ENCODE measurements at places on chromosomes 3 and 15.

DNA sequence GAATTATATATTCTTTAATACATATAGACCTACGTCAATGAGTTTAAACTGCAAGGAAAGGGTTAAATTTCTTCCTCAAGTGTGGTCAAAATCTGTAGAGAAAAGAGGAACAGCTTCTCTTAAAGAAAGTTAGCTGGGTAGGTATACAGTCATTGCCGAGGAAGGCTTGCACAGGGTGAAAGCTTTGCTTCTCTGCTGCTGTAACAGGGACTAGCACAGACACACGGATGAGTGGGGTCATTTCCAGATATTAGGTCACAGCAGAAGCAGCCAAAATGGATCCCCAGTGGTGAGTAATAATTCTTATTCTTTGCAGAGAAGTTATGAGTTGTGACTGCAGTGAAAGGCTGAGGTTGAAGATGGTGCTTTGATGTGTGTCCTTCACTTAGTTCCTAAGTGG lies at the start of gene CD86:
CD86 (plus strand) TSS at position 148 of the 400 bp plus-strand sequence; CDS start at position 276, 128 bp downstream.
- DNase-seq: no peak

DNA sequence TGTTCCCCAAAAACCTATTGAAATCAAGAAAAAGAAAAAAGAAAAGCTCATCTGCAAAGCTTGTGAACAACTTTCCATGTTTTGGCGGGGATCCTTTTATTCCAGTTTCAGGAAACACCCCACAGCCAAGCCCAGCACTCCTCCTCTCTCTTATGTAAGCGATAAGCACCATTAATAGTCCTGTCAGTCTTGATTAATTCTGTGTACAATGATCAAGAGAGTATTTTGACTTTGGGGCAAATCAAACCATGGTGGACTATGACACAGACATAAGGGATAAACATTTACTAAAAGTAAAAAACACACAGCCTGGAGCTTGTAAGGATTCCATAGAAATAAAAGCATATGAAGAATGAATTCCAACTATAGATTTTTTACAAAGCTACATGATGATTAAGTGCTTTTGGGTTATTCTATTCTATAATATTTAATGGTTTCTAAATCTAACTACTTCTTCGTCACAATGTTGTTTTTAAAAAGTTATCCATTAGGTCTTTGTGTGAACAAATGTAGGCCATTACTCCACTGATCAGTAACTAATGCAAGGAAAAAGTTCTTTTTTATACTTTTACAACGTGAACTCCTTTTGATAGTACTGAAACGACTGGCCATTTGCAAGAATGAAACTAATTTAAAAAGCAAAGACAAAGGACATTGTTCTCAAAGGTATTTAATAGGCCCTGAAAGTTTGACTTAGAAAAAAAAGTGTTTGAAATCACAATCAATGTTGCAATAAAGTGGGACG lies 106.5 kb downstream of the KCNAB1 start:
- no peak for DNase-seq

DNA sequence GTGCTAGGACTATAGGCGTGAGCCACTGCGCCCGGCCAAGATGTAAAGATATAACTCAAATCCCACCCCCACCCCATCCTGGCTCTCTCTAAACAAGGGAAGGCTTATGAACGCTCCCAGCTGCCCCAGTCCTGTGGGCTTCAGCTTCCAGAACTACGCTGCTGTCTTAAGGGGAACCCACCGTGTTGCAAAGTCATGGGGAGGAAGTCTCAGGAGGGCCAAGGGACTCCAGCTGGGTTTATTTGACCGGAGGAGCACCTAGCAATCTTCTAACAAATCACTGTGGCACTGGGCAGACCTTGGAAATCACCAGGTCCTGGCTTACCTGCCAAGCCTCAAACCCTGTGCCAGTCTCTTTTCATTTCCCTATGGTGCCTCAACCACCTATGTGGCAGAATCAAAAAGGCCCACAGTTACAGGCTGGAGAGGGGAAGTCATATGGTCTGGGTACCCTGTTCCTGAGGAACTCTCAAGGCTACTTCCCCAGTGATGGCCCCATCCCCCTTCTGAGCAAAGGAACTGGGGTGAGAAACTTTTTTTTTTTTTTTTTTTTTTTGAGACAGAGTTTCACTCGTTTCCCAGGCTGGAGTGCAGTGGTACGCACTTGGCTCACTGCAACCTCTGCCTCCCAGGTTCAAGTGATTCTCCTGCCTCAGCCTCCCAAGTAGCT lies 83.4 kb downstream of the RBPMS2 start:
- DNase-seq: no peak

- DNase-seq: no peak
Observed at GRCh38 chr3:67048067-67048714, 50.1 kb downstream of the KBTBD8 start.

- DNase-seq: no peak
Observed at GRCh38 chr15:69909719-69910444, 187.8 kb downstream of the TLE3 start.

DNA sequence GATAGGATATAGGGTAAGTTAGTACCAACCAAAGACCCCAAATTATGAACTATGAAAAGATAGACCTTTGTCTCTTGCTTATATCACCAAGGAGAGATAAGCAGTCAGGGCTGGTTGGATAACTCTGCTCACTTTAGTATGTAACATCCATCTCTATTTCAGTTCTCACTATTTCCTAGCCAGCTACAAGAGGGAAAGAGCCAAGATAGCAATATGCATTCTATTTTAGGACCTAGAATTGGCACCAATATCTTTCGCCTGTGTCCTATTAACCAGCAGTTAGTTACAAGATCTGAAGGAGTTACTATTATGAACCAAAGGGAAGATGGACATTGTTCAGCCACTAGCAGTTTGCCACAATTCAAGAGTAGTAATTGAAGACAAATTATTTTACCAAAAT lies 457.5 kb downstream of the NSUN3 start:
- no peak for DNase-seq

DNA sequence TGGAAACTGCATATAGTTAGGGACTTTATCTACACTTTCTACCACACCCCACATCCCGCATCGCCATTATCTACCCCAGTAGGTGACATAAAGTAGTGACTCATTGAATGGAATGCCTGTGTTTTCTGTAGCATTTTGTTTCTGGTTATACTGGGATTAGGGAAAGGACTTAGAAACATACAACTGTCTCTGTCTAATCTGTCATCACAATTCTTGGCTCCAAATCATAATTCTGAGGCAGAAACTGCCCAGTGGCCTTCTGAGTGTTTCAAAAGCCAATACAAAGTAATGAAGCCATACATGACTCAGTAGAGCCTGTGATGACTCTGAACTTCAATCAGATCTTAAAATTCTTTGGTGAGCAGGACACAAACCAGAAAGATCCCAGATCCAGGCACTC lies 115.7 kb upstream of the CHRM5 start:
- DNase-seq: no peak

- no peak for DNase-seq
Observed at GRCh38 chr3:99866261-99866761, 48.6 kb downstream of the CMSS1 start.

GRCh38 chr15:73397461-73397860 lies 28.7 kb upstream of the HCN4 start:
- DNase-seq: no peak

DNA sequence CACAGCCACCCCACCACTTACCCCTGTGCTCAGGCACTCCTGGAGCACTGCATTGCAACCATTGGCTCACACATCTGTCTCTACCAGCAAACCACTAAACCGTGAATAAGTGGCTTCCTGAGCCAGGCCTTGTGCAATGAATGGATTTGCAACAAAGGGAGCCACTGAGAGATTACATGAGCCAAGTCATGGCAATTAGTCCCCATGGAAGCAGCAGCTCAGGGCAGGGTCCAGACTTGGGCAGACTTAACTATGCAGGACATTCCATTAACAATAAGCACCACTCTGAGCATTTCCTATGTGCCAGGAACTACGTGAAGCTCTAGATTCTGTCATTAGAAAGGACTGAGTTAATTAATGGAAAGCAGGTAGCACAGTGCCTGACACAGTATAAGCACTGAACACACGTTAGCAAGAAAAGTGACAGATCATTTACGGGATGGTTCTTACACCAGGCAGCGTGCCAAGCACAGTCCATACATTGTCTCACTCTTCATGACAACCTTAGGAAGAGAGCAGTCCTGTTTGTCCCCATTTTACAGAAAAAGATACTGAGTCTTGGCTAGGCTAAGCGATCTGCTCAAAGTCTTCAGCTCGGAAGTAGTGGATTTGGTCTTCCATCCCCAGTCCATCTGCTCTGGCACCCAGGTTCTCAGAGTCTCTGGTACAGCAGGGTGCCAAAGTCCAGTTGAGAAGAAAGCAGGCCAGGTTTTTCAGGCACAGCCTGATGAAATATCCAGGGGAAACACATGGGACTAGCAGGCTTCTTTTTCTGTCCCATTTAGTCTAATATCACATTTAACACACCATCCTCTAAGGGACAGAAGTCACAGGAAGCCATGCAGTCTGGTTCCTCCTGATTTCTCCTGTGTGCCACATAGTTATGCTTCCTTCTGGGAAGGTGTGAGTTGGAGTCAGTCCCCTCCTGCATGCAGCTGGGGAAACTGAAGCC lies 44.1 kb downstream of the LIPC start:
- no peak for DNase-seq

DNA sequence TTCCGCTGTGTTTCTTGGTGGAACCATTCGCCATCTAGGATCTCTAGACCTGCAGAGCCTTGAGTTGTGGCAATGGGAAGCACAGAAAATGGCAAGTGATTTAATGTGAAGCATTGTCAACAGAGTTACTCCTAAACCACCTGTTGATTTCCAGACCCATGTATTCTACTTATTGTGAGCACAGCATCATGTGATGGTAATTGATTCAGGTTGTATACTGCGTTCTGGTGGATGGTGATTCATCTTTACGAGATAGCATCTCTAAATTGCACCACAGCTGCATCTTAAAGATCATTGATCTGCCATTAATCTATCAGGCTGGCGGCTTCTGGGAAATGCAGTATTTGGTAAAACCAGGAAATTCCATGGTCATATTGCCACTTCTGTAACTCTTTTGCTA lies 7.4 kb downstream of the RTP4 start:
- DNase-seq: no peak

DNA sequence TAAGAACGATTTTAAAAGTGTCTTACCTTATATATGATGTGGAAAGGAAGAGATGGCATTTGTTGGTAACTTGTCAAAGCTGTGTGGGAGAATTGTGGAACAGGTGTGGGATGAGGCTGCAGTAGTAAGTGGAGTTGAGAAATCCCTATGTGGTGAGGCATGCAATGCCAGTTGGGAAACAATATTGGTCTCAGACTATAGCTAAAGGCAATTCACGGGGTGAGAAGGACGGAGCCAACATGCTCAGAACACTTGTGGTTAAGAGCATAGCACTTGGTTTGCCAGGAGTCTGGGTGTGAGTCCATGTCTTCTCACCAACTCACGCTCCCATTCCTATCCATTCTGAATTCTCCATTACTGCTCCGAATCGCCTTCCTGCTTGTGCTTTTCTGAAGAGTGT lies 615.6 kb upstream of the ADAMTS9 start:
- no peak for DNase-seq

DNA sequence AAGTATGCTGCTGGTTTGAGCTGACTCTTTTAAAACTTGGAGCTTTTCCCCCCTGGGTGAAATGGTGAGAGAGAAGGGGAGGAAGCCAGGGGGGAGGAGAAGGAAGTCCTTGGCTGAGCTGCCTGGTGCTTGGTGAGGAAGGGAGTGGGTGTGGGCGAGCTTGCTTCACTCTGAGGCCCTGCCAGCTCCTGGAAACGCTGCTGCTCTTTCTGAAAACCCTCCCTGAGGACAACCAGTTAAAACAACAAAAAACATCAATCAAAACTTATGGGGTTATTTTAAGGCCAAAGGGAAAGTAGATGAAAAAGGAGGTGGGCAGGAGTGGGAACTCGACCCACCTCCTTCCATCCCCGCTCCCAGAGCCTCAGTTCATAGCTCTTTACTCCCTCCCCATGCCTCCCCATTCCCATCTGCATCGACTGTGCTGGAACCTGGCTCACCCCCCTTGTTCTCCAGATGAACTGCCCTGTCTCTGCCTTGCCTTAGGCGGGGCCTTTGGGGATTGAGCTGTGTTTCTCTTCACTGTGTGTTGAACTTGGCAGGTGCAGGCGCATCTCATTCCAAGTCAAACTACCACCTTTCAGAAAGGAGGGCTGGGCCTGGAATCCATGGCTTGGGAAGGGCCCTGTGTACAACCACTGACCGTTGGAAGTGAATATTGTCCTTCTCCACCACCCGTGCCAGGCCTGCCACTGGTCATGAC lies 166.1 kb downstream of the ZNF621 start:
- no peak for DNase-seq

GRCh38 chr15:43977072-43977884 lies 150.5 kb downstream of the WDR76 start:
- peak; percentile 29 for DNase-seq

DNA sequence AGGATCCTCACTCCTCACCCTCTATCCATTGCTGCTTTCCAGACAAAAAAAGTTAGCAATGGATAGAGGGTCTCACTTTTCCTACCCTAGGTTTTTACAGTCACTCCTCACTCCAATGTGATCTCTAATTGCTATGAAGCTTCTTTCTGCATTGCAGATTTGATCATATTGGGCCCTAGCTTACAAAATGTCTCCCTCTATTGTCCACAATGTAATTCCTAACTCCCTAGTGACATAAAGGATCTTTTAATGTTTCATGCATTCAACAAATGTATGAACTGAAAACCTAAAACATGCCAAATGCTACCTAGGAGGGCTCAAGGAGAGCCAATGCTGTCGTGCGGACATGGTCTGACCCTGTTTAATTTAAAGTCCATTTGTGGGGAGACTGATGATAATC lies 234.8 kb downstream of the CADM2 start:
- no peak for DNase-seq

- no peak for DNase-seq
Observed at GRCh38 chr3:56154297-56154696, 314.0 kb downstream of the ERC2 start.

DNA sequence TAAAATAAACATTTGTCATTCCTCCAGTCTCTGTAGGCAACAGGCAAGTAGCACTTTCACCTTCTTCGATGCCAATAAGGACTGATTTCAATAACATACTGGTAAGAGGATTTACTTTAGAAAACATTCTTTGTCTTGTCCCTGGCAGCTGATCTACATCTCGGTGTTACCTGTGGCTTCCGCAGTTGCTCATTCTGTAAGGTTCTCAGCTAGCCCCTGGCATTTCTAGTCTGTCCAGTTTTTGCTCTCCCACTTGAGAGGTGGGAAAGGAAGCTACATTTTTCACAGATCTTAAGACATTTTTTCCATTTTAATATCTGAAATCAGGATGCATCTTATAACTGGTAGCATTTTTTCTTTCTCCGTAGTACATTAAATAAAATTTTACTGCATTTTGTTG lies 19.7 kb upstream of the MAP6D1 start:
- no peak for DNase-seq

GRCh38 chr3:157499342-157499963 lies 3.8 kb downstream of the VEPH1 start:
- DNase-seq: no peak

GRCh38 chr3:41199866-41200668 lies 762 bp downstream of the CTNNB1 start:
- no peak for DNase-seq

DNA sequence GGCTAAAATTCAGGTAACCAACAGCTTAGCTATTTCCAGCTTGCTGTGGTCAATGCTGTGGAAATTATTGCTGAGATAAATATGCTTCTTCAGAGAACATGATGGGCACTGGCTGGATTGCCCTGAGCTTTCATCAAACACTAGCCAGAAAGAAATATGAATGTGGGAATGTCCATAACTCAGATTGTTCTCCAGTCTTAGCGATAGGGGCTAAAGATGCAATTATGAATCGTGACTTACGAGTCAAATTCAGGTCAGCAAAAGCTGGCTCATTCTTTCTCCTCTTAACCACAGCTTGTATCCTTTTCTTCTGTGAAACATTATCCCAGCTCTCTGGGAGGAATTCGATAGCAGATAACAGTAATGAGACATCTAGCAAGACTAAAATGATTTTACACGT lies 307.6 kb downstream of the RYR3 start:
- no peak for DNase-seq

GRCh38 chr3:120470870-120471269 lies 20.1 kb upstream of the FSTL1 start:
- no peak for DNase-seq

Measured in stimulated activated CD4-positive, alpha-beta T cell treated with anti-CD3 and anti-CD28 coated beads, Interleukin-2, amount 100 ng/mL, for 48 hours (primary cell).